ENCODE measurements at places on chromosomes 1 and 21.

- DNase-seq: no peak
Observed at GRCh38 chr1:66460776-66461175, 73.2 kb upstream of the SGIP1 start.

DNA sequence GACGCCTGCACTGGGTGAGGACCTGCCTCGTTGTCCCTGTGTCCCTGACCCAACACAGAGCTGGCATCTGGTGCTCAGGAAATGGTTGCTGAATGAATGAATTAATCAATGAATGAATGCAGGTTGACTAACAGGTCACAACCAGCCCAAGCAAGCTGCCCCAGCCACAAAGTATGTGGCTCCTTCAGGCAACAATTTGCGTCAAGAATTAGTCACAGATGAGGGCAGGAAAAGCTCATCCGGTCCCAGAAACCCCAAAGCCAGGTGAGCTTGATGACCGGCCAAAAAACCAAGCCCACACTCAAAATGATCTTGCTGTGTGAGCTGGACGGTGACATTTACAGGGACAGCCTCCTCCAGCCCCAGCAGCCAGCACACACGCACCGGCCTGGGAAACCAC, 40.6 kb upstream of the GPR153 start:
- DNase-seq: no peak

DNA sequence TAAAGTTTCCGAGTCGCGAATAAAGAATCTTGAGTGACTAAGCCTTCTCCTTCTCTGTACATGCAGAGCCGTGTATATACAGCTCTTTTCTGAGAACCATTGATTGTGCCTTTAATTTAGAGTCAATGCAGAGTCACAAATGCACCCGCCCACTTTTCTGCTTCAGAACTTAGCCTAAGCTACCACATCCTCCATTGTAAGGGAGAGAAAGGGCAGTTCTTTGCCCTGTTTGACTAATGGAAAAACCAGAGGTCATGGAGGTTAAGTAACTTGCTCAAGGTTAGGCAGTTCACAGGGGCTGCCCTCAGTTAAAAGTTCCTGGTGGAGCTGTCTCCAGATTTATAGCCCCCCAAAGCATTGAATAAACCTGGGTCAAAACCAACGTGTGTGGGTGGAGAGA, 139.6 kb downstream of the TOMM20 start:
- no peak for DNase-seq

DNA sequence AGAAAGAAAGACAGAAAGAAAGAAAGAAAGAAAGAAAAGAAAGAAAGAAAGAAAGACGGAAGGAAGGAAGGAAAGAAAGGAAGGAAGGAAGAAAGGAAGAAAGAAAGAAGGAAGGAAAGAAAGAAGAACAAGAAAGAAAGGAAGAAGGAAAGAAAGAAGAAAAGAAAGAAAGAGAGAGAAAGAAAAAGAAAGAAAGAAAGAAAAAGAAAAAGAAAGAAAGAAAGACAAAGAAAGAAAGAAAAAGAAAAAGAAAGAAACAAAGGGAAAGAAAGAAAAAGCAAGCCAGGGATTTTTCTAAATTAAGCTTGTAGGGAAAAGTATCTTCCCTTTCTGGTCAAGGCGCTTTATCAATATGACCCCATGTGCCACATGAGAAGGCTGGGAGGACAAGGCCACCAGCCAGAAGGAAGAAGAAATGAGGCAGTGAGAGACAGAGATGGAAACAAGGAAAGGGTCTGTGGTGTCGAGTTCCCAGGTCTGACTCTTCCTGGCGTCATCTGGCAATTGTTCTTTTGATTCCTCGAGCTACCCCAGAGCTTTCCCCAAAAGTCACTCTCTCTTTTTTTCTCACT, 88.4 kb upstream of the LPGAT1 start:
- no peak for DNase-seq

- DNase-seq: no peak
Observed at GRCh38 chr1:231376875-231377549, 38.9 kb downstream of the SPRTN start.

DNA sequence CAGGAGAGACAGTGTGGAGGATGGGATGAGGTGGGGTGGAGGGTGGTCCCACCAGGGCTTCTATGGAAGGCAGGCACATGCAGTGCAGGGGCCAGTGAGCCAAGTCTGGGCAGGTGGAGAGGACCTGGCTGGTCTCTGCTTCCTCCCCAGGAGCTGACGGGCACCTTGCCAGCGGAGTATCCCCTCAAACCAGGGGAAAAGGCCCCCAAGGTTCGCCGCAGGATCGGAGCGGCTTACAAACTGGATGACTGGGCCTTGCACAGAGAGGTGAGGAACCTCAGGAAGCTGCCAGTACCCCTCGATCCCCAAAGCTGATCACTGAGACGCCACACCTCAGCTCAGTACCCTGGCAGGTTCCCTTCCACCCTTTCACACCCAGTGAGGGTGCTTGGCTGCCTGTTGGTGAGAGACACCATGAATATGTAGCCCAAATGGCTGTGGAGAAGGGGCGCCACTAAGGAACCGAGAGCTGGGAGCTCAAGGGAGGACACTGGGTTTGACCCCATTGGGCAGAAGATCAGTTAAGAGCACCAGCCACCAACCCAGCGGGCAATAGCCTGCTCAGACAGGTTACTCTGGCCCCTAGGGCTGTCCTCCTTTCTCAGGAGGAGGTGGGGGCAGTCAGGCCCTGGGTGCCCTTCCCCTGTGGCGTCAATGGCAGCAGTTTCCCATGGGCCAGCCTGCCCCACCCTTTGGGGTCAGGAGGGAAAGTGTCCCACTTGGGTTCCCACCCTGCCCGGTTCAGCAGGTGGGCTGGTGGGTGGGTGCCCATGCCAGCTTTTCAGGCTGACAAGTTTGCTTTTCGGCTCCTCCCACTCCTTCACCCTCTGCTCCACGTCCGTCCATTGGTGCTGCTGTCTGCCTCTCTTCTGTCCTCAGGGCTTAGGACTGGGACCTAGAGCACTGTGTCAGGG, 5.5 kb downstream of the INAVA start:
- DNase-seq: no peak

DNA sequence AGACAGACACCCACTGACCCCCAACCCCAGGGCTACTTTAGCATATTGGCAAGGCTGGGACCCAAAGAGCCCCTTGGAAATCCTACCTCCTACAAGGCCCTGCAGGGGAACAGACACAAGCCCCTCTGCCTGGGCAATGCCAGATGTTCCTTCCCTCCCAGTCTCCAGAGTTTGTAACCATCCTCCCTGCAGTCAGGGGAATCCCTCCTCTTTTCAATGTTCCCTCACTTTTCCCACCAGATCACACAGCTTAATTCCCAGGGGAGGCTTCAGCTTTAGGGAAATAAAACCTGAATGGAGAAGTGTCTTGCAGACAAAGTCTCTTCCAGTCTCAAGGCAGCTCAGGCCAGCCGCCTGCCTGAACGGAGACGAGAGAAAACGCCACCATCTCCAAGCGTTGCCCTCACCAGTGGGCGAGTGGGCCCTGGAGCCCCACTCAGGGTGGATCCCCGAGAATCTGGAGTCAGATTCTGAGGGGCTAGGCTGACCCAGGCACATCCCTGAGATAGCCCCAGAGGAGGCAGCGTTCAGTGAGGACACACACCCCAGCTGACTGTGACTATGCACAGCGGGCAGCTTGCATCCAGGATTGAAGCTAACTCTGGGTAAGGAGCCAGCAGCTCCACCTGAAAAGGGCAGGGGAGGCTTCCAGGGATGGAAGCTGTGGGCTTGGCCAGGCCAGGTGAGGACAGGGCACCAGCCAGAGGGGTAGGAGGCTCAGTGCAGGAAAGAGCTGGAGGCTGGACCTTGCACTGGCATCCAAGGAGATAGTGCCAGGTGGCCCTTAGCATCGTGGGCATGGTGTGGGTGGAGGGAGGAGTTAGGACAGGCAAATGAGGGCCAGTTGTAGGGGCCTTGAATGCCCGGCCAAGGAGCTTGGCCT, 44.0 kb upstream of the ZC3H12A start:
- DNase-seq: no peak

DNA sequence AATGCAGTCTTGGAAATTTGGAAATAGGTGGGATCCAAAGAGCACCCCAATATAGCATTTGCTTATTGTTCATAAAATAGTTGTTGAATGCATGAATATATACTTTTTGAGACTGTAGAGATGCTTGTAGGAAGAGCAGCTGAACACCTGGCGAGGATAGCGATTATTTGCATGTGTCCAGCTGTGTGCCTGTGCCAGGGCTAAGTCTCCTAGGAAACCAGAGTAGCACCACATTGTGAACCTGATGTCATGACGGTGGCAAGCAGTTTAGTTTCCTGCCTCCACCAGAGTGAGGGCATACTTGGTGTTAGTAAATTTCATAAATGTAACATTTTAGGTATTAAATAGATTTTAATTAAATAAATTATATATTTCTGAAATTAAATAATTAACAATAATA, 37.3 kb upstream of the IRF2BP2 start:
- no peak for DNase-seq

DNA sequence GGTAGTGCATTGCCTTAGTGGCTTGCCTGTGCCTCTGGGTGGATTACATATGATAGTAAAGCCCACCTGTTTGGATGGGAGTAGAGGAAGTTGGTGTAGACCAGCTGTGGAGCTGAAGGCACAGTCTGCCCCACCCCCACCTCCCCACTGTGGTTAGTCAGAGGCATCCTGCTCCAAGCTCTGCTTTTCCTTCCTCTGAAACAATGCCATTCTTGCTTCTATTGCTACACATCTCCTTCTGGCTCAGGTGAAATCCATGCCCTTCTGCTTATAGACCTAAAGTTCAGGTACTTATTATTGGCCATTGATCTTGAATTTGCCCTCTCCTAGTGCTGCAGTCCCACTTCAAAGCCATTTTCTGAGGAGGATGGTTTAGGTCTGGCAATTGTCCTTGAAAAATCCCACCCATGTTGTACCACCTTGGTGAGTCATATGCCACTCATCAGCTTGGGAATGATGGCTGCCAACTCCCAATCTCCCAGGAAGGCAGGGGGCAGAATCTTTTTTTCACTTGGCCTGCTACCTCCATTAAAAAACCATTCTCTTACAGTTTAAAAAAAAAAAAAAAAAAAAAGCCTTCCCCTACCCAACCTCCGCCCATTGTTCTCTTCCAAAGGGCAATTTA, 6.7 kb upstream of the TXLNA start:
- no peak for DNase-seq

DNA sequence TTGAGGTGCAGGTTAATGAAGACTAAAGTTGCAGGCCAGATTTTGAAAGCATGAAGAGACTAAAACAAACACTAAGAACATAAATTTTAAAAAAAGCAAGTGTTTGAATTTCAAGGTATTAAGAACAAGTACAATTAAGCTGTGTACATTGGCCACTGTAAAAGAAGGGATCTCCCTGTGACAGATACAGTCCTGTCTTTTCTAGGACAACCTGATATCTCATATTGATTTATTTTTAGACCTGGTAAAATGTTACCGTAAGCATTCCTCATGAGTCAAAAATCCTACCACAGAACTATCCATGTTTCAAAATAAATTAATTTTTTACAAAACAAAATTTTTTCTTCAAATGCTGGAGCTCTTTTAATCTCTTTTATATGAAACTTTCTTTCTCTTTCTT, 39.4 kb downstream of the SLC22A15 start:
- no peak for DNase-seq

DNA sequence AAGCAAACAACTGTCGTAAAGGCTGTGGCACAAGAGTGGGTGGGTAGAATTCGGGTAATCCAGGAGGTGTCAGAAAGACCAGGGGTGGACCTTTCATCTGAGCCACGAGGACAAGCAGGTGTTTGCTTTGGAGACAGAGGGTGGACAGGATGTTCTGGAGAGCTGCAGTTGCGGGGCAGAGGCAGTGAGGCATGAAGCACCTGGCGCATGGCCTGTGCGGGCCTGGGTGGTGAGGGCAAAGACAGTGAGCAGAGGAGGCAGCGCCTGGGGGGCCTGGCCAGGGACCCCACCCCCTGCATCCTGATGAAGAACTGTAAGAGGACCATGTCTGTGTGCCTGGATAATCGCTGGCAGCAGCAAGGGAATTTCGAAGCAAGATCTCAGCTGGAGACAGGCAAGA, 24.9 kb downstream of the KIF26B start:
- no peak for DNase-seq

DNA sequence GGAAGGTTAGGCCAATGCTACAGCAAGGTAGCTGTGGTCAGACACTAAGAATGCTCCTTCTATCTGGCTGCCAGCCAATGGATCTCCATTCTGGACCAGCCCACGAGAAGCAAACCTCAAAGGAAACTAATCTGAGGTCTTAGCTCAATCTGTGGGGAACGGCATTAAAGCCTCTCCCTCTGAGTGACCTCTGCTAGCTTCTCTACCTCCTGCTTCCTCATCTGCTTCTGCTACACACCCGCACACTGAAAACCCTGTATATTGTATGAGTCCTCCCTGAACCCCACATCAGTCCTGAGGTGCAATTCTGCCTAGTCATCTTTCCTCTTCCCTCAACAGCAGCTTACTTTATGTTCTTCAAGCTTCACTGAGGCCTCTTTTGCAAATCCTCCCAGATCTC, 6.9 kb upstream of the GALE start:
- DNase-seq: no peak

DNA sequence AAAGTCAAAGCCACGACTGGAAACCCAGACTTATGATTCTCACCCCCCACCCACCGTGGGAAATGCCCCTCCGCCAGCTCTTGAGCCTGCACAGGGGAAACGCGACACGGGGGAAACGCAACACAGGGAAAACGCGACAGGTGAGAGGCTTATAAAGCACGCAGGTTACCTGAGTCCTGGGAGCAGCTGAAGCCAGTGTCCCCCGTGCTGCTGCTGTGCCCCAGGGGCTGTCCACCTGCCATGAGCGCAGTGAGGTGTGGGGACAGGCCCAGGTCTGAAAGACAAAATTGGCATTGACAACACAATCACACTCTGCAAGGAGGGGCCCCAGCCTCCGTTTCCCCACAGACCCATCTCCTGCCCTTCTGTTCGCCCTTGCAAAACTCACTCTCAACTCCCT, 46.3 kb downstream of the GPR161 start:
- DNase-seq: no peak

DNA sequence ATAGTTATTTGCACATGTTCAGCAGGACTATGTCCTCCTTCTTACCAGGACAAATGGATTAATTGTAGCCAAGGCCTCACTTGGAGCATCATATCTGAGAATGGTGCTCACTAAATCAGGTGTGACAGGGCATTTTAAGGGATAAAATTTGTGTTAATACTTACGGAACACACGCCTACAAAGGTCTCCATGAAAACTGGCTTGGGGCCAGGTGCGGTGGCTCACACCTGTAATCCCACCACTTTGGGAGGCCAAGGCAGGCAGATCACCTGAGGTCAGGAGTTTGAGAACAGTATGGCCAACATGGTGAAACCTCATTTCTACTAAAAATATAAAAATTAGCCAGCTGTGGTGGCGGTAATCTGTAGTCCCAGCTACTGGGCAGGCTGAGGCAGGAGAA, 75.1 kb upstream of the CAPZB start:
- DNase-seq: no peak

Measured in Ammon's horn (tissue), 1 donor.